ENCODE measurements at places on chromosomes 13 and 19.

GRCh38 chr13:44809190-44809589 lies 180.1 kb downstream of the NUFIP1 start:
- DNase-seq, result no peak

DNA sequence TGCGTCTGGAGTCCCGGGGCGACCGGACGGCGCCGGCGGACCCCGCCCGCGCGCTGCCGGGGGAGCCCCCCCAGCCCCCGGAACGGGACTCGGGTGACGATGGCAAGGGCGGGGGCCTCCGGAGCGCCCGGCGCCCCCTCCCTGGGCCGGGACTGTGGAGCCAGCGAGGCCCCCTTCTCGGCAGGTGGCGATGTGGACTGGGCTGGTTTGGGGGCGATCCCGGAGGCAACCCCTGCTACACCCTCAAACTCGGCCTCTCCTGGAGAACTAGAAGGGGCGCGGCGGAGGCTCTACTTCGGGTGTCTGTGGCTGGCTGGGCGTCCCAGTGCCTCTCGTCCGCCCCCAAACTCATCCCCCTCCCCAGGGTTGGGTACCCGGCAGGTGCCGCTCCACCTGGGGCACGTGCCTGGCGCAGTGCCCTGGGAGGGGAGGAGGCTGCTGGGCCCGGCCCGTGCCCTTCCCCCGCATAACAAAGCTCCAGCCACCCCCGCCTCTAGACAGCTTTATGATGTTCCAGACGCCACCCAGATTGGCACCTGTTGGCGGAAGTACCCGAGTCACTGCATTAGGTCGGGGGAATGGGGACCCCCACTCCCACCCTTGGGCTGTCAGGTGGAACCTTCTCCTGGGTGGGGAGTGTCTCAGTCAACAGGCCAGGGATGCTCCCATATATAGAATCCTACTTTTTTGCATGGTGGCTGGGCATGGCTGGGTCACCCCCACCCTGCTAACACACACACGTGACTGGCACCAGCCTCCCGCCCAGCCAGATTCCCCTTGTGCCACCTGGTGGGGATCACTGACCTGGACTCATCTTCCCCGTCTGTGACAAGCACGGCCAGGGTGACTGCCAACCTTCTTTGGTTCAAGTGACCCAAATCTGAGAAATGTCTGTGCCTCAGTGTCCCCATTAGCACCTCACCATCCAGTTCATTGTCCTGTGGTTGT lies 722 bp downstream of the PKN1 start:
- no peak for DNase-seq

GRCh38 chr19:3253270-3253669 lies 28.8 kb downstream of the CELF5 start:
- no peak for DNase-seq

- no peak for DNase-seq
Measured at GRCh38 chr19:38693380-38694223, 46.2 kb downstream of the ACTN4 start.

- no peak for DNase-seq
Measured at GRCh38 chr19:55453511-55454260, 7.8 kb downstream of the ISOC2 start.

- no peak for DNase-seq
Measured at GRCh38 chr13:49388091-49388635, 55.7 kb downstream of the CAB39L start.

GRCh38 chr19:6730941-6731670 lies 6.3 kb downstream of the GPR108 start:
- DNase-seq, result no peak

DNA sequence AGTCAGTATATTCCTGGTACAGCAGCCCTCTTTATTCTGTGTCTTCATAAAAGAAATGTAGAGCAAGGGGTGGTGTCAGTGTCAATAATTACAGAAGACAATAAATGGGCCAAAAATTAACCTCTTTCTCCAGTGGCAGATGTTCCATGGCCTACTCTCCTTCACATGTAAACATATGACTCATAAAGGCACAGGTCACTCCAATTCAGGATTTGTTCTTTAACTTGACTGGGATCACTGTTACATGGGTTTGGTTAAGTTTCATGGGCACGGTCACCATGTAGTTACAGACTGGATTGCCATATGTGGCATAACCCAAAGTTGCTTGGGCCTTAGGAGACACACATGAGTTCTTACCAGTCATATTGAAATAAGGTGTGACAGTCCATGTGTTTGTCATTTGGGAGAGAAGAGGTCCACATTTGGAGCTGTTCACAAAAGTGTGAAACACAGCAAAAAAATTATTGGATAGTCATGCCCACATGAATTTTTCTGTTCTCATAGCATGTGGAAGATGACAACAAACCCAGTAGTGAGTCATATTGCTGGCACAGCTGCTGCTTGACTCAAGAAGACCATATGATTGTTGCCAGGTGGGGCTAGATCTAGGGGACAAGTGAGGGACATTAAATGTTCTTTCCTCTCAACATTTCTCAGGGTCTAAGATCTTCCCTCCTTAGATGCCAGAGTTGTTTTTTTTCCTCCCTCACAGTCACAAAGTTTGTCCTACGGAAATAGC lies 68.1 kb upstream of the HTR2A start:
- DNase-seq, result no peak

All from activated T-cell treated with anti-CD3 and anti-CD28 coated beads for 48 hours (primary cell).